ENCODE measurements at places on chromosomes 7 and 10. TPM values are rescaled to one million over a fixed set of nuclear protein-coding genes. Genes with fewer than 3 reads are reported as not detected.

Gene AFAP1L2
- total RNA-seq = 7.3 TPM

Gene CHST3
- total RNA-seq = 37.4 TPM

Gene LBX1
- not detected for total RNA-seq

Gene OR9A2
- total RNA-seq = not detected

Gene RAMP3
- total RNA-seq = not detected
